ENCODE measurements at places on chromosomes 5 and 9. TPM values are rescaled to one million over a fixed set of nuclear protein-coding genes. Genes with fewer than 3 reads are reported as not detected.

DNA sequence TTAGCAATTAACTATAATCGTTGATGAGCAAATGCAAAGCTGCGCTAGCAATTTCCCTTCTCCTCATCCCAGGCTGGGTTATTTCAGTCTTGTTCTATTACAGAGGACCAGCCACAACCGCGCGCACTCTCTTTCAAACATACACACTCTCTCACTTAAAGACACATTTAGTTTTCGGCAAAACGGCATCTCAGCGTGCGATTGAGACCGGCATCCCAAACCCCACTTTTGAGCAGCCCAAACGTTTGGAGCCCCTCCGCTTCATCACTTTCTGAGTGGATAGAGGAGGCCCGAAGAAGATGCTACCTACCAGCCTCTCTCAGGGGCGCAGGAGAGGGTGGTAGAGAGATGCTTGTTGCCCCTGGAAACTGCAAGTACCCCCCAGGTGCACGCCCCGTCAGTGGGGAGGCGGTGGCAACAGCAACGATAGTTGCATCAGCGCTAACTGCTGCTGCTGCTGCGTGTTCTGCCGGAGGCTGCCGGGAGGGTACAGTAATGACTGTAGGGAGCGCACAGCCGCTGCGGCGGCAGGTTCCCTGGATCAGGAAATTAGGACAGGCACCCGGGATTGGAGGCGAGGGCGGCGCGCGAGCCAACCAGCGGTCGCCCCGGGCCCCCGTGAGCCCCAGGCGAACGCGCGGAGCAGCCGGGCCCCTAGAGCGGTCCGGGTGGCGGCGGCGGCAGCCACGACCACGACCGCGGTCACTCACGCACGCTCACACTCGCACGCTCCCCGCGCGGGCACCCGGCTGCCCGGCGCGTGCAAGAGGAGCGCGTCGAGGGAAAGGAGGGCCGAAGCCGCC lies 467 bp upstream of the VLDLR start:
- peak overlapping the region; percentile 87 for H3K27ac ChIP-seq
- no peaks in the 10 kb centered on the region for H3K27me3 ChIP-seq
- H3K36me3 ChIP-seq, result no peaks in the 10 kb centered on the region
- H3K4me3 ChIP-seq, result peak overlapping the region; percentile 89

GRCh38 chr9:107387409-107387808 lies 102.2 kb downstream of the KLF4 start:
- H3K36me3 ChIP-seq, result no peaks in the 10 kb centered on the region
- no peak overlapping the region for H3K4me3 ChIP-seq
- H3K4me1 ChIP-seq, result no peaks in the 10 kb centered on the region
- no peak overlapping the region for H3K27ac ChIP-seq

DNA sequence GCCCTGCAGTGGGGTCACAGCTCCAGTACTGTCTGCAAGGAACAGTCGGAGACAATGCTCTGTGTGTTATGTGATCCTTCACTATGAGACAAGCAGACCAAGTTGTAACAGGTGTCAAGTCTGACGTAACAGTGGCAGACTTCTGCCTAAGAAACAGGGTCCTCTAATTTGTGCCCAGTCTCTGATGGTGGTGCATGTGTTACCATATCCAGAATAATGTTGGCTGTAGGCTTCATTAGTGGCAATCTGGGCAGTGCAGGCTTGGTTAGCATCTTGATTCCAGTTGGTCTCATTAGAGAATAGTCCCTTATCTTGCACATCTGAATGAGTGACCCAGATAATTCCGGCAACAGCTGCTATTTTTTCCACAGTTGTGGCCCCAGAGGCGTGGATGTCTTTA lies 33.8 kb downstream of the ZNF131 start:
- ATAC-seq, result no peak
- H3K36me3 ChIP-seq, result peaks cover 24% of the 10 kb centered on the region
- no peak overlapping the region for H3K4me3 ChIP-seq
- no peaks in the 10 kb centered on the region for H3K27me3 ChIP-seq

The GRAMD2B gene
- total RNA-seq, result 58.5 TPM

The ACSL6 gene
- total RNA-seq, result 3.6 TPM

GRCh38 chr5:53677632-53678031 lies 117.2 kb downstream of the NDUFS4 start:
- no peaks in the 10 kb centered on the region for H3K4me1 ChIP-seq
- H3K27me3 ChIP-seq, result no peaks in the 10 kb centered on the region
- ATAC-seq, result no peak
- H3K36me3 ChIP-seq, result peaks cover 16% of the 10 kb centered on the region

DNA sequence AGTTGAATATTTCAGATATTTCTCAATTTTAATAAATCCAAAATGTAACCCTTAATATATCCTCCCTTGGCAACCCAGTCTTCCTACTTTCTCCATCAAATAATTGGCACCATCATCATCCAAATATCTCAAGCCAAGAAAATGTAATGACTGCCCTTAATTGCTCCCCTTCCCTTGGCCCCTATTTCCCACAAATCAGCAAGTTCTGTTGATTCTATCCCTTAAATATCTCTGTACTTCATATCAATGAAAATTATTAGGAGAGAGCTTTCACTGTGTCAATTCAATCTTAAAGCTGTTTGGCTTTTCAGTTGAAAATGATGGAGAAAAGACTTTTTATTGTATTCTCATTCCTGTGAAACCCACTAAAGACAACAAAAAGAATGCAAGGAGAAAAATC lies 349.8 kb downstream of the HINT1 start:
- H3K36me3 ChIP-seq, result no peaks in the 10 kb centered on the region
- no peak overlapping the region for H3K4me3 ChIP-seq
- no peaks in the 10 kb centered on the region for H3K27me3 ChIP-seq
- ATAC-seq, result no peak
- no peak overlapping the region for H3K27ac ChIP-seq

The LCN12 gene
- not detected for total RNA-seq

GRCh38 chr9:70085241-70085640 lies 41.6 kb downstream of the MAMDC2 start:
- no peak for ATAC-seq
- H3K4me1 ChIP-seq, result peaks cover 100% of the 10 kb centered on the region
- H3K4me3 ChIP-seq, result no peak overlapping the region
- H3K27me3 ChIP-seq, result no peaks in the 10 kb centered on the region

The LHX6 gene
- total RNA-seq, result 7.7 TPM

The ZNF454 gene
- total RNA-seq, result 3.9 TPM

The PCDHB10 gene
- total RNA-seq, result 3.0 TPM

GRCh38 chr9:11135851-11136250 lies 523.0 kb upstream of the PTPRD start:
- H3K4me1 ChIP-seq, result no peaks in the 10 kb centered on the region
- H3K4me3 ChIP-seq, result no peak overlapping the region
- ATAC-seq, result no peak
- no peaks in the 10 kb centered on the region for H3K36me3 ChIP-seq
- no peaks in the 10 kb centered on the region for H3K27me3 ChIP-seq
- H3K27ac ChIP-seq, result no peak overlapping the region

DNA sequence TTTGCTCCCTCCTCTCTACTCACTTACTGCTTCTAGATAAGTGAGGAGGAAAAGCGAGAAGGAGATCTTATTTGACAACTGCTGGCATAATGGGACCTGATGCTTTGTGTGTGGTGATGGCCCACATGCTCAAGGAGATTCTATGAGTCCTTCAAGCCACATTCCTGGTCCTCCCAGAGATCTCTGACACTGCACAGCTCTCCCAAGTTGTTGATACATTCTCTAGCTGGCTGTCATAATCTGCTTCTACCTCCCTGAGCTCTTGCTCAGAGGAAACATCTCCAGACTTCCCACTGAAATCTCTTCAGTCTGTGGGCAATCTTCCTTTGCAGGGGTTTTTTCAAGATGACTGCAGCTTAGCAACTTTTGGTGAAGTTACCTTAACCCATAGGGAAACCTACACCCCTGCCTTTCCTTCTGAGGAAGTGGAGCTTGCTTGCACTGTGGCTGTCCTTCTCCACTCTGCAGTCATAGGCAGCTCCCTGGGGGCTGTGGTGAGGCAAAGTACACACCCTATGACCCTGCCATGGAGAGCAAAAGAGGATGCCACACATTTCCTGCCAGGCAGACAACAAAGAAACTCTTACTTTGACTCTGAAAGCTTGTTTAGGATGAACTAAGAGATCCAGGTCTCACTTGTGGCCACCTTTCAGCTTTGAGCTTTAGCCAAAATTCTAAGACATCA lies 163.8 kb downstream of the TMEM38B start:
- no peak for ATAC-seq
- H3K4me3 ChIP-seq, result no peak overlapping the region
- no peaks in the 10 kb centered on the region for H3K36me3 ChIP-seq
- no peak overlapping the region for H3K27ac ChIP-seq
- no peaks in the 10 kb centered on the region for H3K4me1 ChIP-seq

DNA sequence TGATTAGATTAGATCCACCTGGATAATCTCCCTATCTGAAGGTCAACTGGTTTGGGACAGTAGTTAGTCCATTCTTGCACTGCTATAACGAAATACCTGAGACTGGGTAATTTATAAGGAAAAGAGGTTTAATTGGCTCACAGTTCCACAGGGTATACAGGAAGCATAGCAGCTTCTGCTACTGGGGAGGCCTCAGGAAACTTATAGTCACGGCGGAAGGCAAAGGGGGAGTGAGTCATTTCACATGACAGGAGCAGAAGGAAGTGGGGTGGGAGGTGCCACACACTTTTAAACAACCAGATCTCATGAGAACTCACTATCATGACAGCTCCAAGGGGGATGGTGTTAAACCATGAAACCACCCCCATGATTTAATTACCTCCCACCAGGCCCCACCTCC lies 9.9 kb downstream of the C9orf40 start:
- H3K27ac ChIP-seq, result no peak overlapping the region
- no peak for ATAC-seq
- no peaks in the 10 kb centered on the region for H3K4me1 ChIP-seq
- H3K27me3 ChIP-seq, result no peaks in the 10 kb centered on the region
- H3K4me3 ChIP-seq, result no peak overlapping the region

DNA sequence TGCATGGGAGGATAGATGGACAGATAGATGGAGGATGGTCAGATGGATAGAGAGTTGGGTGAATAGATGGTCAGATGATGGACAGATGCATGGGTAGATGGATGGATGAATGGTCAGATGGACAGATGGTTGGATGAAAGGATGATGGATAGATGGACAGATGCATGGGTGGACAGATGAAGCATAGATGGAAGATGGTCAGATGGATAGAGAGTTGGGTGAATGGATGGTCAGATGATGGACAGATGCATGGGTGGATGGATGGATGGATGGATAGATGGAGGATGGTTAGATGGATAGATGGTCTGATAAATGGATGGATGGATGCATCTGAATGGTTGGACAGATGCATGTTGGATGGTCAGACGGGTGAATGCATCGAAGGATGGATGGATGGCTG lies 70.4 kb downstream of the COL23A1 start:
- H3K27me3 ChIP-seq, result no peaks in the 10 kb centered on the region
- H3K4me1 ChIP-seq, result no peaks in the 10 kb centered on the region
- H3K4me3 ChIP-seq, result no peak overlapping the region
- H3K27ac ChIP-seq, result no peak overlapping the region
- H3K36me3 ChIP-seq, result no peaks in the 10 kb centered on the region

The EPB41L4B gene
- total RNA-seq, result 1.2 TPM

The SLC24A2 gene
- 2.4 TPM for total RNA-seq

DNA sequence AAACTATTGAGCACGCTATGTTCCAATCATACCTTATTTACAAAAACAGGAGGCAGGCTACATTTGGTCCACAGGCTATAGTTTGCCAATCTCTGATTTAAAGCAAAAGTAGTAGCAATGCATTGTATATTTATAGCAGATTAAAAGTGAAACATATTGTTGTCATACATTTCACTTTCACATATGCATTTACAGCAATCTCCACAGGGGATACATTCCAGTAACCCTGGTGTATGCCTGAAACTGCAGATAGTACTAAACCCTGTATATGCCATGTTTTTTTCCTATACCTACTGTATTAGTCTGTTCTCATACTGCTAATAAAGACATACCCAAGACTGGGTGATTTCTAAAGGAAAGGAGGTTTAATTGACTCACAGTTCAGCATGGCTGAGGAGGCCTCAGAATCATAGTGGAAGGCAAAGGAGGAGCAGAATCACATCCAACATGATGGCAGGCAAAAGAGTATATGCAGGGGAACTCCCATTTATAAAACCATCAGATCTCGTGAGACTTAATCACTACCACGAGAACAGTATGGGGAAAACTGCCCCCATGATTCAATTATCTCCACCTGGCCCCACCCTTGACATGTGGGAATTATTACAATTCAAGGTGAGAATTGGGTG lies 5.9 kb upstream of the CSF1R start:
- H3K4me3 ChIP-seq, result no peak overlapping the region
- no peak overlapping the region for H3K27ac ChIP-seq
- no peaks in the 10 kb centered on the region for H3K36me3 ChIP-seq
- H3K4me1 ChIP-seq, result no peaks in the 10 kb centered on the region

DNA sequence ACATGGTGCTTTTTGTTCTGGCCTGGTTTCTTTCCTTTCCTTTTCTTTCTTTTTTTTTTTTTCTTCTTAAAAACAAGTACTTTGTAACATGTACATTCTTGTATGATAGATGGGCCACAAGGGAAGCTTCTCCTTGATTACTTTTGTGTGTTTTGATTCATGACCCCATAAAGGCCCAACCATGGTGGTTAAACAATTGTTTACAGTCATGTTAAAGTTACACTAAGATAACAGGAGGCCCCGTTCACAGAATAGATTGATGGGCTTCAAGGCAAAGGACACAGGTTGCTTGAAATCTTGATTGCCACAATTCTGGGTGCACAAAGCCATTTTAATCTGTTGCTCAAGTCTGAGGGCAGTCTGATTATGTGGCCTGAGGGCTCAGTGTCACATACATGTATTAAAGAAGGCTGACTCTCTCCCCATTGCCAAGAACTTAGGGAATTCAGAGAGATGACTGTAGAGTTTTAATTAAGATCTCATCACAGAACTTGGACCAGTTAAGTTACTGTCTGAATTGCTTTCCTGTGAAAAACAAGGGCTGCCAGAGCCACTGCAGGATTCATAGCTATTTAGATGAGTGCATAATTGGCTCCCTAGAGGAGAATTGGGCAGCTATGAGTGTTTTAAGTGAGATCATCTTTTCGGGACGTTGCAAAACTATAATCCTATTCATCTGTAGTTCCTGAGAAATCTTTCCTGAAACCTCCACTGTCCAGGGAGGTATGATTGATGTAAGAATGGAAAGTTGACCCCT lies 163.4 kb downstream of the TLE4 start:
- H3K36me3 ChIP-seq, result no peaks in the 10 kb centered on the region
- no peaks in the 10 kb centered on the region for H3K27me3 ChIP-seq
- H3K4me3 ChIP-seq, result no peak overlapping the region
- no peak overlapping the region for H3K27ac ChIP-seq
- peak; percentile 62 for ATAC-seq

The CDKN2B-AS1 gene
- total RNA-seq, result 0.69 TPM

Data from gastroesophageal sphincter (tissue), 4 donors.